ENCODE measurements at places on chromosomes 5 and 9. TPM values are rescaled to one million over a fixed set of nuclear protein-coding genes. Genes with fewer than 3 reads are reported as not detected.

Gene FOCAD
- 7.9 TPM for polyA plus RNA-seq

Gene FAXDC2
- 20.2 TPM for polyA plus RNA-seq

Gene DCTN4
- polyA plus RNA-seq: 22.5 TPM

Gene FGF18
- polyA plus RNA-seq: 5.1 TPM

Data from adipose tissue (tissue), 3 donors.